Adipocyte (in vitro differentiated cells): ENCODE measurements at places on chromosomes 11 and 22.

DNA sequence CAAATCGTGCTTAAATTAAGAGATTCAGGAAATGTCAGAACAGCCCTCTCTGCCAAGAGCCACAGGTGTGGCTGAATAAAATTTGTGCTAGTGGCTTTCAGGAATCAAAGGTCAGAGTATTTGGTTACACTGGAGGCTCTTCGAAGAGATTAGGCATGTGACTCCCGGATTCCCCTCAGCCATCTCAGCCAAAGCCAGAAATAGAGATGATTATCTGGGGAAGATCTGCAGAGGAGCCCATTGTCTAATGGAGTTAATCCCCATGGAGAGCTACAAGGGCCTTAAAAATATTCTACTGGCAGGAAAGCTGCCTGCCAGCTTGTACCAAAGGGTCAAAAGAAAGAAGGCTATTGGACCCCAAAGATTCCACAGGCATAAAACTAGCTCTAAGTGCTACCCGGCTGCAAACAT is 1259.5 kb downstream of the TBC1D22A start:
- no peak for DNase-seq

DNA sequence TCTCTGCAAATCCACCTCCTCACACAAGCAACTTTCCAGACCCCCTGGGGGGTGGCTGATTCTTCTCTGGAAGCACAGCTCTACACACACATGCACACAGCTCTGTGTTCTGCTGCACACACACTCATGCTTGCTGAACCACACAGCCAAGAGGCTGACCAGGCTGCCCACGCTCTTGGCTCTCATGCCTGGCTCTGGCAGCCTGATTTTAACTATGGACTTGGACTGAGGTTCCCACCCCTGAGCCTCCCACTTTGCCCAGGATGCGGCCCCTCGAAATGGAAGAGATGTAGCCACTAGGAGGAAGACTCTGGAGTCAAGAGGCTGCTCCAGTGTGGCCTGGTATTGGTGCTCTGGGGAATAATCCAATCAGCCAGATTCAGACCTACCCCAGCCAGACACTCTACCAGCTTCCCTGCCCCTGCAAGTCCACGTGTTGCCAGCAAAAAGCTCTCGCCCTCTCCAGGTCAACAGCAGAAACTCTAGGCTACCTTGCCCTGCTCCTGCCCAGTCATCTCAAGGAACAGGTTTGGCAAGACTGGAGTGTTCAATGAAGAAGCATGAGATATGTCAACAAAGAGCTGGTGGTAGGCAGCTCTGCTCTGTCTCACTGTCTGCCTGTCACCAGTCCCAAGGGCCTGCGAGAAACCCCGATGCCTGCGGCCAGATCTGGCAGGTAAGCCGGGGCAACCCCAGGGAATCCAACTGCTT is 8.8 kb upstream of the CASTOR1 start:
- no peak for DNase-seq

DNA sequence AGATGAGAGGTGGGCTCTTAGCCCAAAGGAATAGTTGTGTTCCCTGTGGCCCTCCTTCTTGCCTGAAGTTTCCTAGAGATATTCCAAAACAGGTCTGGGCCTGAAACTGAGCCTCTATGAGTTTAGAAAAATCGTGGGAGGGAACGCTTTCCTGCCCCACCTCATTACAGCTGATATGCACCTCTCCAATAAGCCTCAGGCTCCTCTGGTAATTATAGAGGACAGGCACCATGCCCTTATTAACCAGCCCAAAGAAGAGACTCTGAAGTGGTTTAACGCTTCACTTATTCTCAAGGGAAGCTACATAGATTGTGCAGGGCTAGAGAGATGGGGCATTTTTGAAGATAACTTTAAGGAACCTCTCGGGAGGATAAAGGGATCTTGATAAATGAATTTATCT is 3.4 kb upstream of the MPZL2 start:
- DNase-seq = no peak

GRCh38 chr22:28674121-28674563 is 5.5 kb downstream of the TTC28 start:
- DNase-seq = peak; percentile 71

DNA sequence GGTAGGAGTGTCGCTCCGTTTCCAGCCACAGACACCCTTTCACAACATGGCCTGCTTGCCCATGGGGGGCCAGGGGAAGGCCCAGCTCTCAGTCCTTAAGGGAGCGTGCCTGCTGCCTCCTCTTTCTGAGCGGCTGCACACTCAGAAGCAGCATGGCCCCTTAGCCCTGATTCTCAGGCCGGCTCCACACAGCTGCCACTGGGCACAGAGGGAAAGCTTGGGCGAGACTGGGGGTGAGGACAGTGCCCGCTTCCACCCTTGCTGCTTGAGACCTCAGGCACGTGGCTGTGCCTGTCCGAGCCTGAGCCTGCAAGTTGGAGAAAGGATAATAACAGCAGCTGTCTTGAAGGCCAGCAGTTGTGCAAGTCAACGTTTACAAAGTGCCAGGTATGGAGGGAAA is 416.3 kb downstream of the SHANK2 start:
- no peak for DNase-seq

DNA sequence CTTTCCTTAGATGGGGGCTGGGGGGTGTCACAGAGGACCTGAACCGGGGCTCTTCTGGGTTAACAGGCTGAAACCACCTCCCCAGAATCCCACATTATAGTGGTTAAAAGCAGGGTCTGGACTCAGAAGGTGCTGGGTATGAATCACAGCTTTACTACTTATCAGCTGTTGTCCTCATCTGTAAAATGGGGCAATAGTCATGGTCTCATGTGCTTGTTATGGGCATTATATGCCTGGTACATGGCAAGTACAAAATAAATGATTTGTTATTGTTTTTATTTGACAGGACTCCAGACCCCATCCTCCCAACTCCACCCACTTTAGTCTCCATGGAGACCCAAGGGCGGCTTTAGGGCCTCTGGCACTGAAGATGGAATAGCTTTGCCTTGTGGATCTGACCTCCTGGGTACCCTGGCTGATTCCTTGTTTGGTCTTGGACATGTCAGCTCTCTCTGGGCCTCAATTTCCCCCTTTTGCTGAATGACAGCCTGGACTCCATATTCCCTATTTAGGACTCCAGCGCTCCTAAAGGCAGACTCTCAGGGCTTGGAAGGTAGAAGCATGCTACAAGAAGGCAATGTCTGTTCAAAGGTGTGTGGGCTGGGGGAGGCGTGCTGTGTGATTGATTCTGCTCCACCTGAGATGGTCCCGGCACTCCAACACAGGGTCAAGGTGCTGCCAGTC is 812 bp upstream of the SMTN start:
- no peak for DNase-seq

- no peak for DNase-seq
These were observed 161.3 kb downstream of the MYO18B start for GRCh38 chr22:25903294-25903693.

DNA sequence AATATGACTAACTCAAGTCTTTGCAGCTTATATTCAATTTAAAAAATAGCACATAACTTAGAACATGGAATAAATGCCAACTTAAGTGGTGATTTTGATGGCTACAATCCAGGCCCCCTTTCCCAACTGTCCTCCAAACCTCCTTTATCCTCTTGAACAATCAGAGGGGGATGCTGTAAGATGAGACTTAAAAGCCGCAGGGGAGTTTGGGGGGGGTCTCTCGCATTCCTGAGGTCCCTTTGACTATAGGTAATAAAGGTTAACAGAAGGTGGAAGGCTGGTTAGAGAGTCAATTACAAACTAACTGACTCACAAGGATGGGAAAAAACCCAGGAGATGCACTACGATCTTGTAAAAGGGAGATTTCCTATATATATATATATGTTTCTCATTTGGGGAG is 101.8 kb downstream of the KIRREL3 start:
- DNase-seq = no peak

- DNase-seq = peak; percentile 23
These were observed 23.6 kb upstream of the MYRF start for GRCh38 chr11:61728940-61729219.

DNA sequence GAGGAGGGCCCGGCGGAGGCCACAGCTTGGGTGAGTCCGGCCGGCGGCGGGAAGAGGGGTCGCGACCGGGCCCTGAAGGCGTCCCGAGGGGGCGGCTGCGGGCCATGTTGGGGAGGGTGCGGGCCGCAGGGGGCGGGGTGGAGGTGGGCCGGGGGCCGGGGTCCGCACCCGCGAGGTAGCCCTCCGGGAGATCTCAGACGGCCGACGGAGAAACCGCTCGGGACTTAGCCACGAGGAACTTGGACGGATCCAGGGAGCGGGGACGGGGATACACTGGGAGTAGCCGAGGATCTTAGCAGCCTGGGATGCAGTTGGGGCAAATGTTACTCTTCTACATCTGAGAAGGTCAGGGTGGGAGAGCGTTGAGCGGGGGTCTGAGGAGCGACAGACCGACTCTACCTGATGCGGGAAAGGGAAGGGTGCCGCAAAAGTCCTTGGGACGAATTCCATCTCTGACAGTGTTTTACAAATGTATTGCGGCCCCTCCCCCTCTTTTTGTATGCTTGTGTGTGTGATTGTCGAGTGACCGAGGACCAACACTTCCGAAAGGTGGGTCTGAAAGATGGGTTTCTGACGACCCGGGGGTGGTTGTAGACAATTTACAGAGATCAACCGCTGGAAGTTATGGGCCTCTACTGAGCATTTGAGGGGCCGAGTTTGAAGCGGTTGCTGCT is 658 bp downstream of the STIP1 start:
- peak; percentile 54 for DNase-seq

- no peak for DNase-seq
These were observed 407.6 kb upstream of the CADM1 start for GRCh38 chr11:115911613-115912346.

DNA sequence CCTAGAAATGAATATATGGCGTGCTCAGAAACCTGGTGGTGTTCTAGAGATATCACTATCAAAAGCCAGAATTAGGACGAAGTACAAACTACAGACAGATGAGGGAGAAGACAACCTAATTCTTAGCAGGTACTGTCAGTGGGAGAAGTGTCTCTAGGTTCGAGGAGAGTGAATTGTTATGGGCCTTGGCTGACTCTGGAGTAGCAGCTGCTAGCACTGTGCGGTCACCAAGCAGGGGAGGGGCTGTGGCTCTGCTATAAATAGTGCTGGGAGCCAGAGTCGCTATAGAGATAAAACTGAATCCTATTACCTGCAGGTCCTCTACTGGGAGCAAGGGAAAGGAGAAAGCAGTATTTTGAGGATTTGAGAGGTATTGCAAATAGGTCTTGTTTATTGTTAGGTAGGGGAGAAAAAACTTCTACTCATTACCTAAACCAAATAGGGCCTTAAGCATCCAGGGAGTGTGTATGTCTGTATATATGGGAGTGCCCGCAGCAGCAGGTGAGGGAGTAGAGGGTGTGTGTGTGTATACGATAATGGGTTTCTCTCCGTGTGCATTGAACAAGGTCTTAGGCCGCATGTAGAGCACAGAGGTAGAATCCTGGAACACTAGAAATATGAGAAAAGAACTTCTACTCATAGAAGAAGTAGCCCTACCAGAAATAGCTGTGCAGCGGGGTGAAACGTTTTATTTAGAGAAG is 2.2 kb downstream of the MADD start:
- no peak for DNase-seq

DNA sequence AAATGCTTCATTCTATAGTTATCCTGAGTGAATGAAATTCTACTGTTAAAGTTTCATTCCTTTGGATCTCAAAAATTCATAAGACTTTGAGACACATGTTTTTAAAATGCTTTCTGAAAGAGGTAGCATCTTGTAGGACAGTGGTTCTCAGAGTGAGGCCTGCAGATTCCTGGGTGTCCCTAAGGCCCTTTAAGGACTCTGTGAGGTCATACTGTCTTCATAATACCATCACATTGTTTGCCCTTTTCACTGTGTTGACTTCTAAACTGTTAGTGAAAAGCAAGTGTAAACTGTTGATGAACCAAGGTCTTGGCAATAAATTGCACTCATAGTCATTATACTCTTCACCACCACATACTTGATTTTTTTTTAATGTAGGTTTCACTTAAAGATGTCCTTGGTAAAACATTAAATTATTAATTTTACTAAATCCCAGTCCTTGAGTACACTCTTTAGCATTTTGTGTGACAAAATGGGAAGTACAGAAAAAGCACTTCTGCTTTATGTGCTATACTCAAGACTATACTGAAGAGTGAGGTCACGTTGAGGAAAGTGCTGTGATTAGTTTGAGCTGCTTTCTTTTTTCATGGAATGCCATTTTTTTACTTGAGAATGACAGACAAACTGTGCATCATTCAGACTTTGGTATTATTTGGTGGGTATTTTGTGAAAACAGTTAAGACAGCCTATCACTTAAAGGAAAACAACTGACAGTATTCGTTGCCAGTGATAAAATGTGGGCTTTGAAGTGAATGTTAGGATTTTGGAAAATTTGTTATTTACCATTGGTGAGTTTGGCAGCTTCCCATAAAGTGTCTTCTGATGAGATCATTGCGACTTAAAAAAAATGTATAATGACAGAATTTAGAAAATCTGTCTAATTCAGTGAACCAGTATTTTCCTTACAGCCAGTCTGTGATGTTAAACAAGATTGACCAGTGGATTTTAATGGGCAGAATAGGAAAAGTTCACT is 61.1 kb downstream of the SPECC1L start:
- DNase-seq = no peak

GRCh38 chr11:26028393-26028911 is 303.5 kb upstream of the ANO3 start:
- peak; percentile 65 for DNase-seq

DNA sequence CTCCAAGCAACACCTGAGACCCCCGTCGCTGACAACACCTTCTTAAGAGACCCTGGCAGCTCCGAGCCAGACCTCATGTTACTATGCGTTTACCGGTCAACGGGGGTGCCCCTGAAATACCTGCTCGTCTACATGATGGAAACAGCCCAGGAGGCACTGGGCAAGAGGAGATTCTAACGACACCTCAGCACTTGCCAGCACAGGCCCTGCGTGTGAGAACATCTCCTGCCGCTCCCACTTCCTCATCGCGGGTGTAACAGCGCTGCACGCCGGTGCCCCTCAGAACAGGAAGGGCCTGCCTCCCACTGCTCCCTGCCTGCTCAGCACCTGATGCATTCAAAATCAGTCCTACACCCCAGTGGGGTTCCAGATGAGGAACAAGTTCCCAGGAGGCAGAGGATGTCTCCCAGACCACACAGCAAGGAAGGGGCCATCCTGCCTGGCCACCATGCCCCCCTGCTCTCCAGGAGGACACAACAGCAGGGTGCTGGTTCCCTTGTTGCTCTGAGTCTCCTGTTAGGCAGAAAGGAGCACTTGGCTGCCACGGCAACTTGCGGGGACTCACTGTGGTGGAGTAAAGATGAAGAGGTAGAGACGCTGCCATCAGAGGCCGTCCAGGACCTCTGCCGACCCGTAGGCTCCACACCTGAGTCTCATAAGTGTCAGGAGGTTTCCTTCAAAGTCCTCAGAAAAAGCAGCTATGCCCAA is 2.1 kb downstream of the TOLLIP start:
- no peak for DNase-seq

DNA sequence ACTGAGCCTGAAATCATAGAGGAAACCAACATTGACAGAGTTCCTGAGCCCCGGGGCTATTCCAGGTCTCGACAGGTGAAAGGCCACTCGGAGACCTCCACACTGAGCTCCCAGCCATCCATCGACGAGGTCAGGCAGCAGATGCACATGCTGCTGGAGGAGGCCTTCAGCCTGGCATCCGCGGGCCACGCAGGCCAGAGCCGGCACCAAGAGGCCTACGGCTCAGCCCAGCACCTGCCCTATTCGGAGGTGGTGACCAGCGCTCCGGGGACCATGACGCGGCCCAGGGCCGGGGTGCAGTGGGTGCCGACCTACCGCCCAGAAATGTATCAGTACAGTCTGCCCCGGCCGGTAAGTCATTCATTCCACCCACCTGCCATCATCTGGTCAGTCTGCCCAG is 54.9 kb downstream of the C11orf91 start:
- DNase-seq = no peak

GRCh38 chr11:1513326-1514296 is 27.0 kb upstream of the MOB2 start:
- no peak for DNase-seq

- no peak for DNase-seq
These were observed 91.0 kb downstream of the WNT7B start for GRCh38 chr22:45885941-45886395.
